T-cell (primary cell): ENCODE measurements at places on chromosomes 11 and 22.

GRCh38 chr11:70226967-70227366 lies 23.9 kb downstream of the FADD start:
- no peak for DNase-seq

- DNase-seq = peak; percentile 13
Measured at GRCh38 chr11:123654566-123655081, at the start of gene SCN3B. SCN3B (minus strand) TSS chr11:123654624; CDS start chr11:123653801, 823 bp downstream.

DNA sequence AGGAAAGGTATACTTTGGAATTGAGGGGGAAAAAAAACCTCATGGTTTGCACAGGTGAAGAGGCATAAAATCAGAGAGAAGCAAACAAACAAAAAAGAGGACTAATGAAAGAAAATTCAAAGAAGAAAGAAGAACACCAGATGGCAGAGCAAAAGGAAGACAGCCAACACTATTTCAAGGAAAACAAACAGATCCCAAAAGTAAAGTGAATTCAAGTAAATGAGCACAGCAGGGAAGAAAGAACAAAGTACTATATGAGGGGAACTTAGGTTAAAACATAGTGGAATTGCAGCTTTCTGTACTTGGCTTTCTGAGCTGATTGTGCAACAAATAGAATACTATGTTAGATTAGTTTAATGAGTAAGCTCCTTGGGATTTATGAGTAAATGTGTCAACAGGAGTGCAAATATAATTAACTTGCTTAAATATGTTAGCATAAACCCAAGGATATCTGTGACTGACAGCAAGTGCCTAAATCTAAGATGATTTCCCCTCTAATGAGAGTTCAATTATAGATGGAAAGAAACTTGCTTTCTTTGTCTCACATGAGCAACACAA lies 404.6 kb upstream of the CNTN5 start:
- no peak for DNase-seq

- no peak for DNase-seq
Measured at GRCh38 chr11:74776546-74776945, 27.9 kb downstream of the RNF169 start.

GRCh38 chr11:57645689-57646085 lies 4.0 kb downstream of the YPEL4 start:
- DNase-seq = no peak
